AG10803 (cell line): ENCODE measurements at places on chromosomes 12 and 14.

GRCh38 chr14:90733139-90733808 lies 83.0 kb downstream of the TTC7B start:
- DNase-seq, result no peak

GRCh38 chr12:69442894-69443293 lies 27.3 kb upstream of the FRS2 start:
- DNase-seq, result no peak

- DNase-seq, result no peak
Observed at GRCh38 chr12:116693286-116694227, 44.3 kb downstream of the SPRING1 start.

- no peak for DNase-seq
Observed at GRCh38 chr12:69014047-69014446, 81.1 kb upstream of the CPM start.

GRCh38 chr12:11040162-11040561 lies 9.0 kb upstream of the TAS2R31 start:
- peak; percentile 18 for DNase-seq

GRCh38 chr14:56270921-56271320 lies 152.7 kb downstream of the PELI2 start:
- no peak for DNase-seq

GRCh38 chr14:20489093-20489994 lies 16.0 kb upstream of the RNASE10 start:
- DNase-seq, result no peak

GRCh38 chr12:26826437-26826836 lies 6.6 kb downstream of the ITPR2 start:
- no peak for DNase-seq

- no peak for DNase-seq
Observed at GRCh38 chr12:31471051-31471450, 119.9 kb downstream of the DENND5B start.

DNA sequence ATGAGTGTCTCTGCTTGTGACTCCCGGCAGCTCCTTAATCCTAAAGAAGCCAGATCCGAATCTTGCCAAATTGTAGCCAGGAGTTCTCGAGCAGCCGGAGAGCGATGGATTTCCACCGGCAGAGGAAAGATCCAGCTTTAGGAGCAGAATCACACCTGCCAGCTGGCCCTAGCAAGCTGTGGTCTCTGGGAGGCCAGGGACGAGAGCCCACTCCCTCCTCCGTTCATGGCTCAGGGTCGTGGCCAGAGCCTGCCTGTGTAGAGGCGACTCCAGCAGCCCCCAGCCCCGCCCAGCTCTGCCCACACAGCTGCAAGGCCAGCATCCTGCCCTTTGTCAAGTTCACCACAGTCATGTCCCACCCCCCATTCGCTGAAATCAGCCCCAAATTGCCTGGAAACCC lies 121.0 kb downstream of the SCARB1 start:
- no peak for DNase-seq

GRCh38 chr12:129571901-129572494 lies 331.8 kb downstream of the TMEM132D start:
- no peak for DNase-seq

GRCh38 chr12:122865268-122866231 lies 30.3 kb downstream of the HIP1R start:
- DNase-seq, result no peak

DNA sequence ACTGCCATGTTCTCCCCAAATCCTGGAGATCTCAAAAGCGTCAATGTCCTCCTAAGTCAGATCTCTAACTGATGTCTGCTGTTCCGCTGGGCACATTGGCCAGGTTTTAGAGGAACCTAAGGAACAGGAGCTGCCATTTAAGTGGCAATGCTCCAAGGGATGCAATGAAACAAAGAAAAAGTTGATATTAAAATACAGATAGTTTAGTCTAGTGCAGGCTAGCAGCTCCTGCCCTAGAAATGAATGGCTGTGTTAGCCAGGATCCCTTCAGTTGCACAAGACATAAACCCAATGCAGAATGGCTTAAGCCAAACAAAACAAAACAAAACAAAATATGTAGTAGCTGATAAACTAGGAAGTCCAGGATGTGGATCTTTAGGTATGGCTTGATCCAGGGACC lies 144.1 kb downstream of the HMGA2 start:
- DNase-seq, result no peak

DNA sequence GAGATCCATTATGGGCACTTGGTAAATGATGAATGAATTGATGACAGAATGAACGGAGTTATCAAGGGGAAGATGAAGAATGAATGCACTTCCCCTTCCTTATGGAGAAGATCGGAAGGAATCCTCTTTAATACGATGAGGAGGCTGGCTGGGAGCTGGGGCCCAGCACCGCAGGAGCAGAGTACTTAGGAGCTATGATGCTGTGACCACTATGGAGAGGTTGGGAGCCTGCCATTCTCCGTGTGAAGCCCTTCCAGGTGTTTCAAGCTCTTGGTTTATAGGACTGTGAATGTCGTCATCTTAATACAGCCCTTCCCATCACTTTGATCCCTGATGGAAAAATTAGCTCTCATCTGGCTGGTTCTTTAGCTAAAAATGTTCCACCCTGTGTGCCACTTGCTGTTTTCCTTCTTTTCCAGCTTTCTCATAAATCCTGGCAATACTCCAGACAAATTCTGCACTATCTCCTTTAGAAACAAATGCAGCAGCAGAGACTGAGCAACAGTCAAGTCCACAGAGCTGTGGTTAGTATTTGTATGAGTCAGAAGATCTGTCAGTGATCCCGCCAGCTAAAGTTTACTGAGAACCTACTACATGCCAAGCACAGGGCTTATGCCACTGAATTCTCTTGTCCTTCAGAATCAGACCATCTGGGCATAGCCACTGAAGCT lies 263.1 kb upstream of the CRY1 start:
- peak; percentile 81 for DNase-seq

GRCh38 chr12:113198296-113198695 lies 12.8 kb downstream of the RITA1 start:
- peak; percentile 30 for DNase-seq

DNA sequence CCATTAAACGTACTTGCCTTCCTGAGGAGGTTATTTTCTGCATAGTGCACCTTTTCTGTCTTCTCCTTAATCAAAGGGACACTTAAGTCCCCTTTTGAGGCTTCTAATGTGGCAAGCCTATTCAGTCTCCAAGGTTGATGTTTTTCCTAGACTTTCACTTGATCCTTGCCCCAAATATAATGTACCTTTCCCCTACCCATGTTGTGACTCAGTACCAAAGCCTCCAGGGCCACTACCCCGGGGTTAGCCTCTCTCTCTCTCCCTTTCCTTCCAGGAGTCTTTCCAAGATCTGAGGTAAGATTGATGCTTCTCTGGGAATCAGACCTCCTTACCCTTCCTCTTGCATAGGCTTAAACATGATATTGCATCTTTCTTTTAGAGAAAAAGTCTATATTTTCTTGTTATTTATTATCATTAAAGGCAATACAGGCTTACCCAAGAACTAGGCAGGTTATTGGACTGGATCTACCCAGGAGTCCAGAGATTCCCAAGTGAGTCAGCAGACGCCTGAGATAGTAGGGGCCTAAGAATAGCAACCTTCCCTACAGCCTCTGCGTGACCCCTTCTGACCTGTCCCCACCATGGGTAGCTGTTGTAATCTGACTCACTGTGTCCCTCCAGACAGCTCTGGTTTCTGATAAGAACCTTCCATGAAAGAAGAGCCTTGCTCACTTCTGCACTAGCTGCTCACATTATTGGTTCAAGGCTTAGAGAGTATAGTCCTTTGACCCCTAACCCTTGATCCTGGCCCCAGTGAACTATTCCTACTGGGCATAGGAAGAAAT lies 172.9 kb downstream of the ZFP36L1 start:
- no peak for DNase-seq

- peak; percentile 45 for DNase-seq
Observed at GRCh38 chr12:104207416-104208205, 8.0 kb upstream of the TXNRD1 start.

- DNase-seq, result no peak
Observed at GRCh38 chr14:31078766-31079165, 52.6 kb upstream of the STRN3 start.

DNA sequence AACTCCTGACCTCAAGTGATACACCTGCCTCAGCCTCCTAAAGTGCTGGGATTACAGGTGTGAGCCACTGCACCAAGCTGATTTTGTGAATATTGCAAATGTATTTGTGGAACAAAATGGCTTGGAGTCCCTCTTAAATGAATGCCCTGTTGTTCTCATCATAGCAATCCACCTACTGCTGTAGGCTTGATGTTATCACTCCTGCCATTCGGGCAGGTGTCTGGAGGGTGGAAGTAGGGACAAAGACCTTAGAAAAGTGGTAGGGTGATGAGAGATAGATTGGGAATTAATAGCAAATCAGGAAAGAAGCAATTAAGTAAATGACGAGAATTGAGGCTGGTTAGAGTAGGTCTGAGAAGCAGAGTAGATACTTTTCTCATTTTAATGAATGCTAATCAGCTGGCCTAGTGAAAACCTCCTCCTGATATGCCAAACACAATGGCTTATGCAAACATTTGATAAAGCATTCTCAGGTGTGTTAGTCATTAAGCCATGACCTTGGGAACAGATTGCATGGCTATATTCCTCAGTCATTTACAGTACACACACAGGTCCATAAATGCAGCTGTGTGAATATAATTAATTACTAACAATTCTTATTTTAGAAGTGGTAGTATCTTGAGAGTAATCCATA lies 60.5 kb upstream of the USP44 start:
- no peak for DNase-seq

- DNase-seq, result no peak
Observed at GRCh38 chr14:97212399-97212798, 415.2 kb downstream of the VRK1 start.

- DNase-seq, result no peak
Observed at GRCh38 chr14:54894995-54895394, 7.6 kb downstream of the GCH1 start.

GRCh38 chr14:102927346-102927877 lies 4.9 kb downstream of the AMN start:
- no peak for DNase-seq

GRCh38 chr12:95548056-95548538 lies 3.2 kb downstream of the USP44 start:
- DNase-seq, result no peak

DNA sequence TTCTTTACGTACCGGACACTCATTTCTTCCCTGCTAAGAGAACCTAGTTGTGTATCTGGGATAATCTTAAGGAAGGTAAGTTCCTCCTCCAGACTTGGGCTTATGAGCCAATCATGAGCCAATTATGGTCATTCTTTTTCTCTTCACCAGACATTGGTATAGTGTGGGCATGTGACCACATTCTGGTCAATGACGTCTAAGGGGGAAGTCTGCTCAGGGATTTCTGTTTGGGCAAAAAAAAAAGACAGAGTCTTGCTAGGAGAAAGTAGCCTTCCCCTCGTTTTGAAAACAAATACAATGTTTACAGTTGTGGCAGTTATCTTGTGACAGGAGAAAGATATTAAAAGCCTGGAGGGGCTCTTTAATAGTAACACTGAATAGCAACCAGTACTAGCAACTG lies 20.1 kb upstream of the PLXNC1 start:
- DNase-seq, result no peak

DNA sequence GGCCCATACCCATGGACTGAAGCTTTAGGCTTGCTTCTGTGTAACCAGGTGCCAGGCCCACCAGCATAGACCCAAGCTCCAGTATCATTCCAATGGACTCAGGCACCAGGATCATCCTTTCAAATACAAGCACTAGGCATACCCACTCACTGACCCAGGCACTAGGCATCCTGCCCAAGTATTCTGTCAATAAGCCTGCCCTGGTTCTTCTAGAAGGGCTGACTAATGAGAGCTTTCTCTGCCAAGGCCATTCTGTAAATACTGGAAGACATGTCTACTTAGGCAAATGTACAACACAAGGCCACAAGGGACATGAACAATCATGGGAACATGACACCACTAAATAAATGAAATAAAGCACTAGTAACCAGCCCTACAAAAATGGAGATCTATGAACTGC lies 352.2 kb downstream of the FSCB start:
- no peak for DNase-seq

GRCh38 chr12:102513272-102513671 lies 32.9 kb upstream of the IGF1 start:
- no peak for DNase-seq

DNA sequence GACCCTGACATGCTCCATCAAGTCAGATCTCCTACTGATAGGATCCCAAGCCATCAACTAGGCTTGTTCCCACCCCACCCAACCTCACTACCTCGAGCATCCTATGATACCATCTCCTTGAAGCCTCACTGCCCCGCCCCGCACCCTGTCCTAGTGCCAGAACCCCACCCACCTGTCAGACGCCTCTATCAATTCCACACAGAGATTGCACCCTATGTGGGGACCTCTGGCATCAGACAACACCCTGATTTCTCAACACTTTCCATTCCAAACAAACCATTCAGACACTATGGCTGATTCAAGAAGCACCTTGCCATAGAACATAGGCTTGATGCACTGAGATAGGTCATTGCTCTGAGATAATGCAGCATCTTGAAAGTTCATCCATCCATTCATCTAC lies 3.1 kb upstream of the GLTP start:
- DNase-seq, result no peak

GRCh38 chr12:10736463-10736862 lies 13.3 kb upstream of the YBX3 start:
- no peak for DNase-seq

GRCh38 chr12:47114481-47114892 lies 34.7 kb upstream of the AMIGO2 start:
- DNase-seq, result peak; percentile 85

- no peak for DNase-seq
Observed at GRCh38 chr12:21814327-21814726, 39.8 kb upstream of the KCNJ8 start.
